ENCODE measurements at places on chromosomes 2 and 18. TPM values are rescaled to one million over a fixed set of nuclear protein-coding genes. Genes with fewer than 3 reads are reported as not detected.

- no peaks in the 10 kb centered on the region for H3K27me3 ChIP-seq
- no peak overlapping the region for H3K4me3 ChIP-seq
- no peaks in the 10 kb centered on the region for H3K36me3 ChIP-seq
- no peak for DNase-seq
- H3K4me1 ChIP-seq = no peaks in the 10 kb centered on the region
- no peak overlapping the region for H3K27ac ChIP-seq
Measured at GRCh38 chr18:53947092-53947640, 277.3 kb downstream of the MBD2 start.

GRCh38 chr18:79367480-79367879 lies 28.2 kb upstream of the NFATC1 start:
- DNase-seq = no peak
- H3K27ac ChIP-seq = no peak overlapping the region
- H3K4me3 ChIP-seq = no peak overlapping the region
- peaks cover 16% of the 10 kb centered on the region for H3K36me3 ChIP-seq

DNA sequence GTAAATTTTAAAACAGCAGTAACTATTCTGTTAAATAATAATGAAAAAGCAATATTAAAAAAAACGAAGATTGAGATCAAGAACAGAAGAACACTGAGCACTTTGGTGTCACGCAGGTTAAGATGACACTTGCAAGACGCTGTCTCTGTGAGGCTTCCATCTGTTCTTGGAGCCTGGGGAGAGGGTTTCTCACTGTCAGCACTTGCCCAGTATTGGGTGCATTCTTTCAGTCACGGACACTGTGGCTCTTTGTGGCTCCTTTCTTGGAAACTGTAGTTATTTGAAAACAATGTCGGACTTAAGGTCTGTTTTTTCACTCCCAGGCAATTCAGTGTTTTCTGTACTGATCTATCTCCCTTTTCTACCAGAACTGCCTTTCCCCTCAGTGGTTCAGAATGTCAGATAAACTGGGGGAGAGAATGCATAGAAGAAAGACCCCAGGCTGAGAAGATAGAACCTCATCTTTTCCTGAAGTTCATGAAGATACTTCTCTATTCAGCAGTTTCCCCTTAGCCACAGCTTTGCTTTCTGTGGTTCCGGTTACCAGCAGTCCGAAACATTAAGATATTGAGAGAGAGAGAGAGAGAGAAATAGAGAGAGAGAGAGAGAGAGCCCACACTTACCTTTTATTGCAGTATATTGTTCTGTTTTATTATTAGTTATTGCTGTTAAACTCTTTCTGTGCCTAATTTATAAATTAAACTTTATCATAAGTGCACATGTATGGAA lies 283.3 kb downstream of the DCDC2C start:
- no peaks in the 10 kb centered on the region for H3K4me1 ChIP-seq
- H3K27ac ChIP-seq = no peak overlapping the region
- DNase-seq = no peak
- no peaks in the 10 kb centered on the region for H3K36me3 ChIP-seq
- H3K27me3 ChIP-seq = no peaks in the 10 kb centered on the region

DNA sequence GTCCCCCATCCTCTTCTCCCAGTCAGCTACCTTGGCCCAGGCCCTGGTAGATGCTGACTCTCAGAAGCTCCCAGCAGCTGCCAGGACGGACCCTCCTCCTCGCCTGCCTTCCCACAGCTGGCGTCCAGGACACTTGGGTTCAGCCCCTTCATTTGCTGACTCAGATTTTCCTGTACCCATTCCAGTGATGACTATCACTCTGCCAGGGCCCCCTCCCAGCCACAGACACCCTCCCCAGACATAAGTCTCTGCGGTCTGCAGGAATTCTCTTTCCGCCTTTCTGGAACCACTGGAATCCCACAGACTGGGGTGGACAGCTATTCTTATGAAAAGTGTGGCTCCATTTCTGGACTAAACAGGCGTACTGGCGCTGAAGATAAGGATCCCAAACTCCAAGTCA lies 260.3 kb upstream of the EPAS1 start:
- peaks cover 4% of the 10 kb centered on the region for H3K4me1 ChIP-seq
- DNase-seq = no peak
- no peak overlapping the region for H3K4me3 ChIP-seq

GRCh38 chr18:13048061-13048595 lies 57.0 kb downstream of the CEP192 start:
- peaks cover 58% of the 10 kb centered on the region for H3K36me3 ChIP-seq
- no peak overlapping the region for H3K4me3 ChIP-seq
- H3K27me3 ChIP-seq = no peaks in the 10 kb centered on the region
- no peak for DNase-seq
- H3K27ac ChIP-seq = no peak overlapping the region

DNA sequence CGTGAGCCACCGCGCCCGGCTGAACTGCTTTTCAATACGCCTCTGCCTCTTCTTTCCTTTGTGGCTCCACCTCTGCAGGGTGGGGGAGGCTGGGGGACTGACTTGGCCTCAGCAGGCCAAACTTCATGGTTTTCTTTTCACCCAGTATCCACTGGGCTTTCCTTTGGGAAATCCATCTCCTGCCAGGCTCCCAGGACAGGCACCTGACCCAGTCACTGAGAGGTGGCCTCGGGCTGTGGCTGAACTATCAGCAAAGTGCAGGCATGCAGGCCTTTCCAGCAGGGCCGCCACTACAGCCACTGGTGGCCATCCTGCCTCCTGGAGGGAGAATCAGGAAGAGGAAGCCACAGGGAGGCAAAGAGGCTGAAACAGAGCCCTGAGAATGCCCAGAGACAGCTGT lies 33.4 kb upstream of the SEMA4C start:
- DNase-seq = no peak
- H3K4me1 ChIP-seq = peaks cover 38% of the 10 kb centered on the region
- H3K36me3 ChIP-seq = no peaks in the 10 kb centered on the region
- no peaks in the 10 kb centered on the region for H3K27me3 ChIP-seq

- H3K4me3 ChIP-seq = no peak overlapping the region
- H3K4me1 ChIP-seq = no peaks in the 10 kb centered on the region
- H3K27ac ChIP-seq = no peak overlapping the region
Measured at GRCh38 chr18:69559604-69560003, 158.9 kb downstream of the DOK6 start.

GRCh38 chr2:66899109-66899508 lies 464.2 kb downstream of the MEIS1 start:
- H3K36me3 ChIP-seq = no peaks in the 10 kb centered on the region
- H3K4me1 ChIP-seq = no peaks in the 10 kb centered on the region
- DNase-seq = no peak

The FNDC4 gene
- total RNA-seq = 4.7 TPM

Data from suprapubic skin (tissue), 4 donors.